ENCODE measurements at places on chromosomes 7 and 10.

GRCh38 chr7:131338173-131338572, 10.5 kb downstream of the MKLN1 start:
- DNase-seq = no peak

DNA sequence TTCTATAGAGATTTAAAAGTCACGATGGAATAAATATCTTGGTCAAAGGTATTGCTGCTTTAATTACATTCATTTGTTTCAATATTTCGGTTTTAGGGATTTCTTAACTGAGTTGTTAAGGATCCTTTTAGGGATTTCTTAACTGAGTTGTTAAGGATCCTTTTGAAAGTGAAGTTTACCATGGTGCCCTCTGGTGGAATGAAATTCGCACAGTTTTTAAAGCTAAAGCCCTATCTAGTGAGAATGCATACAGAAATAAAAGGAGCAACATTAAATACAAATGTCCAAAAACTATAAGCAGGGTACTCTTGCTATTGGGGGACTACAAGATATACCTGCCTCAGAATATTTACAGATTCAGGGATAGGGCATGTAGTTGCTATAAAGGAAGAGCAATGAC, 193.7 kb downstream of the RNLS start:
- DNase-seq = no peak

GRCh38 chr10:71437537-71438092, 40.9 kb downstream of the CDH23 start:
- DNase-seq = no peak

DNA sequence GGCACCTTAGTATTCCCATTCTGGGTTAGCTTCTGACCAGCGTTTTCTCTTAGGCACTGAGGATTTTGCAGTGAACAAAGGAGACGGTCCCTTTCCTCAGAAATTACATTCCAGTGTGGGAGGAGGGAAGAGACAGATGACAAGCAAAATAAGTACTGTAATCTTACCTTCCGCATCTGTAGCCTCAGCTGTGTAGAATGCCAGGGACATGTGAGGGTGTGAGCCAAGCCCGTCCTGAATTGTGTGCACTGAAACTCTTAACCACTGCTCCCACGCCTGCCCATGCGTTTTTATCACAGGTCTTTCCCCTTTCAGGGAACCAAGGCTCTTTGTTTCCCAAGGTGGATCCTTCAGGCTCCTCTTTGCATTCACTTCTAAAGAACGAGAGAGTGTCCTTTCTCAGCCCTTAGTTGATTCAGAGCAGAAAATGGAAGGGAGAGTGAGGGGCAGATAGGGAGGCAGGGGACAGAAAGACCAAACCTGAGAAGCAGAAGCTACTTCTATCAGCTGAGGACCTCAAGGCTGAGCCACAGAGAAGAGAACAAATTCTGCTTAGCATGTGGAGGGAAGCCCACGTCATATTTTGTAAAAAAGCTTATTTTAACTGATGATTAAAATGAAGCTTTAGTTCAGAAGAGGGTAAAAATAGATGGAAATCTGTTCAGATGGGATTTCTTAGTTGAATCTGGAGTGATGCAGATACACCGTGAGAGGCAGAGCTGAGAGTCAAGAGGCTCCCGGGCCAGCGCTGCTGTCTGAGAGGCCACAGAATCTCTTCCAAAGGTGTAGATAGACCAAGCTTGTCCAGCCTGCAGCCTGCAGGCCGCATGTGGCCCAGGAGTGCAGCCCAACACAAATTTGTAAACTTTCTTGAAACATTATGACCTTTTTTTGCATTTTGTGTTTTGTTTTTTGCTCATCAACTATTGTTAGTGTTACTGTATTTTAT, 122.5 kb downstream of the CCNY start:
- no peak for DNase-seq

- no peak for DNase-seq
Observed at GRCh38 chr10:130372866-130373265, 236.7 kb downstream of the GLRX3 start.

DNA sequence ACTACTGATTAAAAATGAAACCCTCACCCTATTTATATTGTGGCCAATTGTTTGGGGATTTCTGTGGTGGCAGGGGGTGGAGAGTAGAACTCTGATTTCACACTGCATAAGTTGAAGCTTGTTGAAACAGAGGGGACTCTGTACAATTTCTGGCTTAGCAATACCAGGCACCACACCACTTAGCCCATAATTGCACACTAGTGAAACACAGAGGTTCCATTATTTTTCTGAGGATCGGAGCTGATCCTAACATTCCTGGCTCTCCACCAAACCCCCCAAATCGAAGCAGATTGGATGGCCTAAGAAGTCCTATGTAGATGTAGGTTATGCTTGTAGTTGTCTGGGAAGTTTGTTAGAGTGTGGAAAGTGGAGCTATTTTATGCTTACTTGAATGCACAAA, 47.0 kb downstream of the PTN start:
- no peak for DNase-seq

- DNase-seq = no peak
Observed at GRCh38 chr7:117916309-117916708, 43.1 kb upstream of the CTTNBP2 start.

DNA sequence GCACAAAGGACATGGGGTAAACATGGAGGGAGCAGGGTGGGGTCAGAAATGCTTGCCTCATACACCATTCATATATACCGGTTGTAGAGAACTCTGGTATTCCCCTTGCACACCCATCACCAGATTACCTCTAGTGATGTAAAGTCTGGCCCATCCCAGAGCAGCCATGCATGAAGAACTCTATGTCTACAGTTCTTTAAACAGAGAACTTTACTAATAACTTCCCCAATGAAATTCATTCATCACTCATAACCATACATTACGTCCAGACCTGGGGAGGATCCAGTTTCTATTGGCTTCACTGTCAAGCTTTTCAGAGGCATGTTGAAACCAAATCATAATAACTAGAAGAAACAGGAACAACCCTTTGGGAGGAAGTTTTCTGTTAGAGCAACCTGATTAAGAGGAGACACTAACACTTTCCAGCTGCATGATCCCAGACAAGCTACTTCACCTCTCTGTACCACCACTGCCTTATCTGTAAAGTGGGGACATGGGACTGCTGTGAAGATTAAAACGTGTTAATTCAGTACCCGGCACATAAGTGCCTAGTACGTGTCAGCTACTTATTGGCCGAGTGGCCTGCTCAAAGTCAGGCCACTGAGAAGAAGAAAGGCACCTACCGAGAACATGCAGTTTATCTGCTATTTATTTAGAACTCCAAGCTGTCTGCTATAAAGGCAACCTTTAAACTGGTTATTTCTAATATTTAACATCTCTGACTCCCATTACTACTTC, 59.7 kb downstream of the IGF2BP3 start:
- DNase-seq = no peak

DNA sequence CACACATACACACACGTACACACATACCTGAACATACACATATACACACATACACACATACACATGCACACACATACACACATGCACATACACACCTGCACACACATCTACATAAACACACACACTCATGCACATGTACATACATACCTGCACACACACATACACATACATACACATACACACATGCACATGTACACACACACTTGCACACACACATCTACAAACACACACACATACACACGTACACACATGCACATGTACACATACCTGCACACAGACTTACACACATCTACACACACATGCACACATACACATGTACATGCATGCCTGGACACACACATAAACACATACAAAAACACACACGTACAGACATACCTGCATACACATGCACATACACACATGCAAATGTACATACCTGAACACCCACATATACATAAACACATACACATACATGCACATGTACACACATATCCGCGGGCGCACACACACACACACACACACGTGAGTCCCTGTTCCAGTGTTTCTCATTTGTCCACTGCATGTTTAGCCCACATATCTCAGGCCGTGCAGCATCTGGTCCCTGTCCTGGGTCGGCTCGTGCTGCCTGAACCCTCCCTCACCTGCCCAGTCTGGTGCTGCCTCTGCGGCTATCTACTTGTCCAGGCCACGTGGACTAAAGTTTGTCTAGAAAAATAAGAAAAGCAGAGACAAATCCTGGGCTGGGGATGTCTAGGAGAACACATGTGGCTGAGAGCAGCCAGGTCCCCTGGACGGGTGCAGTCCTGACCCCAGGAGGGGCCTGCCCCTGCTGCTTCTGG, 238.7 kb downstream of the TCERG1L start:
- DNase-seq = no peak

- DNase-seq = no peak
Observed at GRCh38 chr10:132222726-132223125, 36.0 kb downstream of the DPYSL4 start.

GRCh38 chr7:131250331-131250730, 77.3 kb upstream of the MKLN1 start:
- DNase-seq = no peak

- no peak for DNase-seq
Observed at GRCh38 chr10:4213441-4213840, 428.4 kb upstream of the KLF6 start.
